Ascending aorta (tissue), 2 donors: ENCODE measurements at places on chromosomes 4 and X.
A peak's percentile ranks its signal among the peaks of the same experiment; 100 is the strongest.

- no peak for DNase-seq
Observed at GRCh38 chr4:138406876-138407275, 164.7 kb upstream of the SLC7A11 start.

GRCh38 chr4:7871356-7871755 lies 68.3 kb downstream of the AFAP1 start:
- DNase-seq = peak; percentile 44

GRCh38 chr4:64821219-64821976 lies 412.1 kb upstream of the TECRL start:
- DNase-seq = no peak

- no peak for DNase-seq
Observed at GRCh38 chr4:173536808-173537429, 6.9 kb upstream of the HAND2 start.

DNA sequence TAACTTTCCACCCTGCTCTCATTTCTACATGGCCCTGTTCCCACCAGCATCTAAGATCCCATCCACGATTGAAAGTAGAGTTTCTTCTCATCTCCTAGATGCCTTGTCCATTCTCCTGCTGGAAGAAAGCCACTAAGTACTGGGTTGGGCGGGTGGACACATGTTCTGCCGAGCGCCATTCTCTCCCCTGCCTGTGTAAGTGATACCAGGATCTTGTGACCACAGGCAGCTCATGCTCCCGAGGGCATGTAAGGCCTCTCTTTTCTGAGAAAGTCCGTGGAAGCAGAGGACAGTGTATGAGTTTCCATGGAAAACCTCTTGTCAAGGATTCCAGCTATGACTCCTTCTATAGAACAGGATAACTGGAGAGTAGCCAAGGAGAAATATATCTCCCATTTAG lies 3.3 kb upstream of the SLC25A4 start:
- no peak for DNase-seq

DNA sequence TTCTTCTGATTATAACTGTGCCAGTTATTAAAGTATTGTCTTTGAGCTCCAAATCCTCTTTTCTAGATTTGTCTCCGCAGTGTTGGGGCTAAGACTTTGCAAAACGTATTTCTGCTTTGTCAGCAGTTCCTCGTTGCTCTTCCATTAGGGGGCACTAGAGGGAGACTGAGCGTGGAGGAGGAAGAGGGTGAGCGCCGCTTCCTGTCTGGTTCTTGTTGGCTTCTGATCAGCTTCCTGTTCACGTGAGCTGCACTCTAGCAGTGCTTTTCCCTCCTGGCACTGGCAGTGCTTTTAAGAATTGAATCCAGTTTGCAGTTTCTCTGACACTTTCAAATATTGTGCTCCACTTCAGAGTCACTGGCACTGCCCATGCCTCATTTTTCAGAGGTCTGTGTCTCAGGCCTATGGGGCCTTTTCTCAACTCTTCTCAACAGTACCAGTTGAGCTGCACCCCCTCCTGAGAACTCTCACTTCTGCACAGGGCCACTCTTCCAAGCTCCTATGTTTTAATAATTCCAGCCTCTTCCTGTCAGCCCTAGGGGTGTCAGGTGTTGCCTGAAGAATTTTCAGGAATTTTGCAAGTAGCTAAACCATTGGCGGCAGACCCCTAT lies 54.4 kb upstream of the LCORL start:
- no peak for DNase-seq

- DNase-seq = no peak
Observed at GRCh38 chrX:153674219-153674851, 722 bp upstream of the PNCK start.

DNA sequence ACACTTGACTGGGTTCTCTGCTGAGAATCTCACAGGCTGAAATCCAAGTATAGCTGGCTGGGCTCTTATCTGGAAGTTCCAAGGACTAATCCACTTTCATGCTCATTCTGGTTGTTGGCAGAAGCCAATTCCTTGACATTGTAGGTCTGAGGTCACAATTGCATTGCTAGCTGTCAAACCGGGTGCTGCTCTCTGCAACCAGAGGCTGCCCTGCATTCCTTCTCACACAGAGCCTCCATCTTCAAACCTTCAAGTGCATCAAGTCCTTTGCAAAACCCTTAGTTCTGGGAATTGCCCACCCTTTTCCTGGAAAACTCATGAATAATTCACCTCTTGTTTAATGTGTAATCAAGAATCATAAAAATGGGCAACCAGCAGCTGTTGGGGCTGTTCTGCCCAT lies 404.2 kb downstream of the KCNIP4 start:
- no peak for DNase-seq

DNA sequence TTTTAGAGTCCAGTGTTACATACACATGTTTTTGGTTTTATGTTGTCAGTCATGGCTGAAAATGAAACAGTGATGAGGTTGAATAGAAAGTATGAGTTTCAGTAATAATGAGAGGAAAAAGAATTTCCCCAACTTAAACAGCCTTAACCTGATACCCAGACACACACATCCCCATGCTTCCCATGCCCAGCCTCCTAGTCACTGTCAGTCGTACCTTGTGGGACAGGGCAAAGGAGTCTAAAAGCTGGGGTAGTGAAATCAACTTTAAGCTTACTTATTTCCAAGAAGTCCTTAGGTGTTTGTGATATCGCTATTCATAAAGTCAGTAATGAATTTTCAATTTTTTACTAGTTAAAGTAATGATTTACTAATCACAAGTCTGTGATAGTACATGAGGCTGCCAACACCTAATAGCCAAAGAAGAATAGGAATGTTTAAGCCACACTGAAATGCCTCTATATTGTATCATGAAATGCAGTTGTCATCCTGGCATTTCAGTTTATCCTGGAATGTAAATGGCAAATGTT lies 24.3 kb upstream of the GPR34 start:
- no peak for DNase-seq

DNA sequence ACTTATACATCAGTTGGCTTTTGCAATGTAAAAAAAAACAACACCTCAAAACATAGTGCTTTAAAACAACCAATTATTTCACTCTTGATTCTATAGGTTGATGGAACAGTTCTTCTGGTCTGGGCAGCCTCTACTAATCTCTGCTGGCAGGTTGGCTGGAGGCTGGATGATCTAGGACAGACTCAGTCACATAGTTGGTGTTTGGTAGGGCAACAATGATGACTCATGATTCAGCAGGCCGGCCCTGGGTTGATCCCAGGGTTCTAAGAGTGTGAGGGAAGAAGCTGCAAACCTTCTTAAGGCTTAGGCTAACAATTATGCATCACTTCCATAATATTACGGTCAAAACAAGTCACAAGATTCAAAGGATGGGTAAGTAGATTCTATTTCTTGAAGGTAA lies 558.2 kb downstream of the ZNF674 start:
- DNase-seq = no peak

GRCh38 chr4:17504081-17504480 lies 7.8 kb downstream of the QDPR start:
- DNase-seq = no peak

DNA sequence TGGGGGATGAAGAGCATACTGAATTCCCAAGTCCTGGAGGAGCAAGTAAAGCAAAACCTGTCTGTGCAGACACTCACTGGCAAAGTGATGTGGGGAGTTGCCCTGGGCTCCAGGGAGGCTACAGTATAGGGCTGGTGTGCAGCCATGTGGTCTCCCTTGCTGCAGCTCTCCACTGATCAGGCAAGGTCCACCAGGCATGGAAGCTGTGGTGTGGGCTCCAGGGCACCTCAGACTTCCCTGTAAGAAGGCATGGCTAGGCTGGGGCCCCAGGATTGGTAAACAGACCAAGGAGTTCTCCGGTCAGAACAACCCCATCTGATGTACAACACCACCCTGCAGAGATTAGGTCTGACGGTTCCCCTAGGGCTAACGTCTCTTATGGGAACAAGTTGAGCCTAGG lies 241.9 kb upstream of the NDST4 start:
- DNase-seq = no peak

- no peak for DNase-seq
Observed at GRCh38 chrX:12984603-12985319, 9.9 kb downstream of the TMSB4X start.

GRCh38 chr4:38856046-38856445 lies 571 bp downstream of the TLR6 start:
- no peak for DNase-seq

GRCh38 chr4:56768316-56768715 lies 53.2 kb downstream of the SPINK2 start:
- no peak for DNase-seq

- no peak for DNase-seq
Observed at GRCh38 chr4:172356016-172356415, 542.8 kb downstream of the GALNTL6 start.

- no peak for DNase-seq
Observed at GRCh38 chrX:24876530-24877287, 139.1 kb downstream of the ARX start.

DNA sequence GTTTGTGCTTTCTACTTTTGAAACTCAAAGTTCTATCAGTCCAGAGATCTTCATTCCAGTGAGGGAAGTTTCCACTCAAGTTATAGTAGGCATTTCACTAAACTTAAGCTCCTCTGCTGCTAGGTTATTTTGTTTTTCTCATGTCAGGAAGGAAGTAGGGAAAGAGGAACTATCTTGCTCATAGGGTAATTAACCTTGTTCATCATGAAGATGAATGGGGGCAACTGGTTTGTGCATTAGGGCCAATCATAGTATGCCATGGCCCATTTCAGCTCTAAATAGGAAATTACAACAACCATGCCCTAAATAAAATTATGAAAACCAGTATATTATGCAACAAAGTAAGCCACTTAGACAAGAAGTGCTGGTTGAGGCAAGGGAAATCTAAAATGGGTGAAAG lies 804.7 kb upstream of the NDST4 start:
- DNase-seq = no peak

DNA sequence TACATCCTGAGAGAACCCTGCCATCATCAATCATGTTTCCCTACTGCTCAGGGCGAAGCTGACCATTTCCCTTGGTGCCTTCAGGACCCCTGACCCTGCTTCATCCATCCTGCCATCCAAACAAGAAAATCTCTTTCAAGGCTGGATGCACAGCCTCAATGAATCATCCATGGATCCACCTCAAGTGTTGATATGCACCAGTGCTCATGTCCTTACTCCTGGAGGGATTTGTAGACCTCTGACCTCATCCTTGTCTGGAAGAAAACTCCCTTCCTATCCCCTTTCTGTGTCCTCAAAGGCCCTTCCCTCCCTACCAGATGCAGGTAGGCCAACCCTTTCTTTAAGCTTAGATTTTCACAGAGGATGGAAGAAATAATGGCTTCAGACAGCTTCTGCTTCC lies 24.6 kb downstream of the BEX3 start:
- DNase-seq = no peak

DNA sequence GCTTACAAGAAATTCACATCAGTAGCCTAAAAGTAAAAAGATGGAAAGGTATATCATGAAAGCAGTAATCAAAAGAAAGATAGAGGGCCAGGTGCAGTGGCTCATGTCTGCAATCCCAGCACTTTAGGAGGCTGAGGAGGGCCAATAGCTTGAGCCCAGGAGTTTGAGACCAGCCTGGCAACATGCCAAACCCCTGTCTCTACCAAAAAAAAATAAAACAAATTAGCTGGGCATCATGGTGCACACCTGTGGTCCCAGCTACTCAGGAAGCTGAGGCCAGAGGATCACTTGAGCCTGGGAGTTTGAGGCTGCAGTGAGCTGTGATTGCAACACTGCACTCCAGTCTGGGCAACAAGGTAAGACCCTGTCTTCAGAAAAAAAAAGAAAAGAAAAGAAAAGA lies 55.5 kb downstream of the GSPT2 start:
- no peak for DNase-seq

DNA sequence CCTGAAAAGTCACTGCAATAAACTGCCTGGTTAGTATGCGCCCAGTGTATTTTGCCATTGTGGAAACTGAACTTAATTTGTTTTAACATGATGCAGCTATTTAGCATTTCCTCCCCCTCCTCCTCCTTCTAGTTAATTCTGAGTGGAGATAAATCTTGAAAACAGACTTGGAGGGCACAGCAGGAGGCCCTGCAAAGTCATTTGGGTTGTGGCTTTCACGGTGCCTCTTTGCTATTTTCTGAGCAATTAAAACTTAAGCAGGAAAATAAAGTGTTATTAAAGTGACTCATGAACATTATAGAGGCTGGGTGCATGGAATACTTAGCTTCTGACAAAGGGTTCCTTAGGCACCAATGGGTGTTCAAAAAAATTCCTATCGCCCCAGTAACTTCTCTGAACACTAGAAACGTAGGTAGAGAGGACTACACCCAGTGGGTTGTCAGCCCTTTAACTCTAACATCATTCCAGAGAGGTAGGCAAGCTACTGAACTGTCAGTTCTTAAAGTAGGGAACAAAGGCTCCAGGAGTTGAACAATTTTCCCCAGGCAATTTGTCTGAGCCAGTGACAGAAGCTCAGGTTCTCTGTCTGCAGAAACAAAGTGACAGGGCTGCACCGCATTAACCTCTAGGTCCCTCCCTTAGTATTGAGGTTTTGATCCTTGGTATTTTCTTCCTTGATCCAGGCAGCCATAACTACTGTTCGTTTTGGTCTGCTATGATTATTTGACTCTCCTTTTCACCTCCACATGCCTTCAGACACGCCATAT lies 158.3 kb upstream of the KIT start:
- no peak for DNase-seq

GRCh38 chrX:133746593-133746992 lies 238.8 kb downstream of the GPC3 start:
- no peak for DNase-seq

- DNase-seq = no peak
Observed at GRCh38 chr4:67522851-67523671, 22.2 kb downstream of the CENPC start.

DNA sequence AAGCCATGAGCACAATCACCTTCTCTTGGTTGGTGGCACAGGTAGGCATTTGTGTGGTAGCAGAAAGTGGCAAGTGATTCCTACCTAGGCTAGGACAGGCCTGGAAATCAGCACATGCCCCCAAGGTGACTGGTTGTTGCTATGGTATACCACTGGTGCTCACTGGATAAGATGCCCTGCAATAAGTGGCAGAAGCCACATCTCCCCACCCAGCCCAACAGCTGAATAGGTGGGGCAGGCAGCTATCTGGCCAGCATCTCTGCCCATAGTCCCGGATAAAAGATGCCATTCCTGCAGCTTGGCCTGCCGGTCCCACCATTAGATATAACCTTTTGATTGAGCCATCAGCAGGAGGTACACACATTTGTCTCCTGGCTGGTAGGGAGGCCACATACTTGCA lies 21.1 kb downstream of the AMER1 start:
- DNase-seq = no peak

- no peak for DNase-seq
Observed at GRCh38 chrX:45768666-45769236, 568.1 kb upstream of the DIPK2B start.

DNA sequence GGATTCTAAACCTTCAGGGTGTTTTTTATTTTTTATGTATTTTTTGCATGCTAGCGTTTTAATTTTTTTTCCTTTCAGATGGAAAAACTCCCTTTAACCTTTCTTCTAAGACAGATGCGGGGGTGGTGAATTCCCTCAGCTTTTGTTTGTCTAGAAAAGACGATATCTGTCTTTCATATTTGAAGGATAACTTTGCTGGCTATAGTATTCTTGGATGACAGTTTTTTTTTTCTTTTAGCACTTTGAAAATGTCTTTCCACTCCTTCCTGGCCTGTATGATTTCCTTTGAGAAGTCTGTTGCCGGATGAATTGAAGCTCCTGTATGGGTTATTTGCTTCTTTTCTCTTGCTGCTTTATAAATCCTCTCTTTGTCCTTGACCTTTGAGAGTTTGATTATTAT lies 26.6 kb downstream of the PSAPL1 start:
- DNase-seq = no peak
